ENCODE measurements at places on chromosomes 1 and 21.

GRCh38 chr1:15935056-15935950 lies 40.6 kb downstream of the ZBTB17 start:
- no peak for DNase-seq

GRCh38 chr1:35564037-35564883 lies 6.7 kb downstream of the NCDN start:
- DNase-seq, result peak; percentile 80

GRCh38 chr1:53343831-53344668 lies 16.2 kb upstream of the LRP8 start:
- no peak for DNase-seq

DNA sequence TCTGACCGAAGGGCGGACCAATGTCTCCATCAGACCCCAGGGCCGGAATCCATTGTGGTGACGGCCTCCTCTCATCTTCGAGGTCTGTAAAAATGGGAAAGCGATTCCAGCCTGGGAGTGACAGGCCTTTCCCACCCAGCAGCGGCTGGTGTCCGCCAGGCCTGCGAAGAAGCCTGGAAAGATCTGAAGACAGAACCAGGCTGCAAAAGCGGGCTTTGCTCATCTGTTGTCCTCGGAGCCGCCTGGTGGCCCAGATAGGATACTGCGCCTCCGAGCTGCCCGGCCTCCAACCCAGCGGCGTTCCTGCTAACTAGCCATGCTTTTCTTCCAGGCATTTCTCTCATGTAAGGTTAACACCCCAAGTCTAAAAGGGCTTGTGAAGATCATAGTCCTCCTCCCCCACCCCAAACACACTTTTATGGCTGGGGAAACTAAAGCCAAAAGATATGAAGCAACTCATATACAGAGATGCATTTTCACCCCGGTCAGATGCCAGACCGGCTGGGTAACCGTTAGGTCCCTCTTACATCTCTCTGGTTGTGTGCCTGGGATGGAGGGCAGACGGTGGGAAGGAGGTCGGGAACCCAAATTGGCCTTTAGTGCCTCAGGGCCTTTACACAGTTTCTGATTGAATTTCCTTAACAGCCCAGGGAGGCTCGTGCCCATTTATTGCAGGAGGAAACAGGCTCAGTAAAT lies 1.9 kb upstream of the DHRS3 start:
- peak; percentile 81 for DNase-seq

- no peak for DNase-seq
Measured at GRCh38 chr1:33306653-33307493, 14.0 kb downstream of the A3GALT2 start.

- no peak for DNase-seq
Measured at GRCh38 chr21:45828580-45829570, 152.7 kb upstream of the COL6A1 start.

- no peak for DNase-seq
Measured at GRCh38 chr1:179599623-179600249, 8.1 kb downstream of the TDRD5 start.

DNA sequence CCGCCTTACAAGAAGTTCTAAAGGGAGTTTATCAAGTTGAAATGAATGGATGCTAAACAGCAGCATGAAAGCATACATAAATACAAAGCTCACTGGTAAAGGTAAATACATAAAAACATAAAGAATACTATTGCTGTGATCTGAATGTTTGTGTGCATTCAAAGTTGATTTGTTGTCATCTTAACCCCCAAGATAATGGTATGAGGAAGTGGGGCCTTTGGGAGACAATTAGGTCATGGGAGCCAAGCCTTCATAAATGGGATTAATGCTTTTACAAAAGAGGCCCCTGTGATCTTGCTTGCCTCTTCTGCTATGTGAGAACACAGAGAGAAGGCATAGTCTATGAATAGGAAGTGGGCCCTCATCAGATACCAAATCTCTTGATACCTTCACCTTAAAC lies 209.0 kb upstream of the SAMSN1 start:
- DNase-seq, result no peak

DNA sequence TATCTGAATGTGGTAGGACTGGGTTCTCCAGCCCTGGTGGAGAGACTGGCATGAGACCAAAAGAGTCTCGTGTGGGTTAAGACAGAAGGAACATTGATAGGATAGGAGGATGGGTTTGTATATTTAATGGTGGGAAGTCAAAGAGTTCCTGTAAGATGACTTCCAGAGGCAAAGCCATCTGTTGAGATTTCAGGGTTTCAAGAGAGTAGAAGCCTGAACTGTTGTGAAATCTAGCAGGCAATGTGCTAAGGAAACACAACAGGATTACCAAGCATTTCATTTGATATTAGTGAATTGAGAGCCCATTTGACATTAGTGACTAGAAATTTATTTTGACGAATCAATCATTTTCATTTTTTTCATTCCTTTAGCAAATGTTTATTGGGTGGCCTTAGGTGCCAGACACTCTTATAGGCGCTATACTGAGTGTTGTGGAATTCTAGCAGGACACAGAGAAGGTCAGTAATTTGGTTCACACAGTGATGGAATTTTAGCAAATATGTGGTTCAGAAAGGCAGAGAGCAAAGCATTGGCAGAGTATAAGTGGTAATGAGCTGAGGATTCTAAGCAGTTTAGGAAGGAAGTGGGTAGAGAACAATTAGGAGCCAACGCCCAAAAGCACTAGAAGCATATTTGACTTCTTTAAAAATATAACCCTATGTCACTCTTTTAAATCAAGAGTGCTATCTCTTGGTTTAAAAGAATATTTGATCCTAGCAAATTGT lies 149.3 kb downstream of the AK5 start:
- DNase-seq, result no peak

GRCh38 chr1:153881751-153882150 lies 41.0 kb downstream of the GATAD2B start:
- DNase-seq, result no peak

DNA sequence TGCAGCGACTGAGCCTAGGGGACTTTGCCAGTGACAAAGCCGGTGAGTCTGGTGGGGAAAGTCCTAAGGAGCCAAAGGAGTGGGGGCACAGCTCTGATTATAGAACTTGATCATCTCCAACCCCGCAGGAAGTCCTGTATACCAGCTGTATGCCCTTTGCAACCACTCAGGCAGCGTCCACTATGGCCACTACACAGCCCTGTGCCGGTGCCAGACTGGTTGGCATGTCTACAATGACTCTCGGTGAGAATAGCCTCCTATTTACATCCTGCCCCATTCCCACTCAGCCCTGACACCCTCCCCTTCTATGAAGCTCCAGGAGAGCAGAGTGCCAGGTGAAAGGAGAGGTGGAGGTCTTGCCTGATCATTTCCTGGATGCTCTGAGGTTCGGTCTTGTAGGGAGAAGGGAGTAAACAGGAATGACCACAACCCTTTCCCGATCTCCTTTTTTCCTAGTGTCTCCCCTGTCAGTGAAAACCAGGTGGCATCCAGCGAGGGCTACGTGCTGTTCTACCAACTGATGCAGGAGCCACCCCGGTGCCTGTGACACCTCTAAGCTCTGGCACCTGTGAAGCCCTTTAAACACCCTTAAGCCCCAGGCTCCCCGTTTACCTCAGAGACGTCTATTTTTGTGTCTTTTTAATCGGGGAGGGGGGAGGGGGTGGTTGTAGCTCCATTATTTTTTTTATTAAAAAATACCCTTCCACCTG lies 1.2 kb upstream of the PPOX start:
- no peak for DNase-seq

DNA sequence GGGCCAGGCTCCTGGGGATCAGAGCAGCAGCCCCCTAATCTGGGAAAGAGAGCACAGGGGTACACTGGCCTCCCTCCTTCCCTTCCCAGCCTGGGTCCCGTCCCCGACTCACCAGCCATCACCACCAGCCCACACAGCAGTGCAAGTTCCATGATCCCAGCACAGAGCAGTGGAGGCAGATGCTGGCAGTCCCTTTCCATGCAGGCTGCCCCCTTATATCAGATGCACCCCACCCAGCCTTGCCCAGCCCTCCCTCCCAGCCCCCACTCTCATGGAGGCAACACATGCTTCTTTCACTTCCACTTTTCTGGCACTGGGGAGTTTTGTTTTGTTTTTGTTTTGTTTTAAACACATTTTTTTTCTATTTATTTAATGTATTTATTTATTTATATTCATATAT lies at the start of gene PLA2G2D:
TSS of gene PLA2G2D (minus strand) at position 190 of the 400 bp plus-strand sequence. CDS start at position 152, 38 bp downstream.
- no peak for DNase-seq

DNA sequence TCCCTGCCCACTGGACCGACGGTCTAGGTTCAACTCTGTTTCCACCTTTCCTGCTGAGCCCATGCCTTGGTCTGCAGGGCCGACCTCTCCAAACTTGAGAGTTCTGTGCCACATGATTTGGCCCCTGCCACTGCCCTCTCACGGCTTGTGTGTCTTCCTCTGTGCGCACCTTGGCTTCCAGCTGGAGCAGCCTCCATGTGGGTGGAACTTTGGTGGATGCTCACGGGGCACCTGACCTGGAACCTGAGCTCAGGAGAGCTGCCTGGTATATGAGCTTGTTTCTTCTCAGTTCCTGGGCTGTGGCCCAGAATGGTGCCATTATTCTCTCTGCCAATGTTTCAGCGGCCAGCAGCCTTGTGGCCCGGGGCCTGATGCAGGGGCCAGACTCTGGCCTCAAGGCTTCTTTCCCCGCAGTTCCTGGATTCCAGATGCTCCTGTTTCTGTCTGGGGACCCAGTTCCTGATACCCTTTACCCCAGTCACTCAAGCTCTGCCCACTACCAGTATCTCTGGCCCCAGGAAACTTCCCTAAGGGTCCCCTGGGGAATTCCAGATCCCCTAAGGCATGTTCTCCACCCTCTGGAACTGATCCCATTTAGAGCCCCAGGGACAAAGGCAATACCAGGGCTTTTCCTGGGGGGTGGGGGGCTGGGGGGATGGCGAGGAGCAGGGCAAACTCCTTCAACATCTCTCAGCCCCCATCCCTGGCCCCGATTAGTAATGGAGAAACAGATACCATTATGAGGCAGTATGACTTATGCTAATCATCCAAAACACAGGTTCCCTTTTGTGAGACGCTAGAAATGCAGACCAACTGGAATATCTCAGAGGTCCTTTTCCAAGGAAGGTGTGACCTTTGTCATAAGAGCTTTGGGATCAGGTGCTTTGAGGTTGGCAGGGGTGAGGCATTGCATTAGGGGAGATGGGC lies 11.1 kb downstream of the QSOX1 start:
- no peak for DNase-seq

- DNase-seq, result no peak
Measured at GRCh38 chr1:37498872-37499617, 15.5 kb downstream of the MEAF6 start.

GRCh38 chr1:115632251-115633026 lies 9.3 kb upstream of the VANGL1 start:
- no peak for DNase-seq

DNA sequence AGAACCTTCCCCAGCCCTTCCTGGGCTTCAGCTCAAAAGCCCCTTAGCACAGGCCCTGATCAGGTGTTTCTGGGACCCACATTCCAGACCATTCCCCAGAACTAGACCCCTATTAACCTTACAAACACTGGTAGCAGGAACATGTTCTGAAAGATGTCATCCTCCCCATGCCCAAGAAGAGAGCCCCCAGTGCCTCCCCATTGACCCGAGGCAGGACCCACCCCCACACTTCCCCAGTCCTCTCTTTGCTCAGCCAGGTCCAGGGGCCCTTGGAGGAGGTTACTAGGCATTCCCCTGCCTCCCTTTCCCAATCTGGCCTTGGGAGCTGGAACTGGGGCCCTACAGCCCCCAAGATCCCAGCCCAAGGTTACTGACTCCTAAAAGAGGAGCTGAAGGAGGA lies 38.9 kb upstream of the HMGB4 start:
- no peak for DNase-seq

DNA sequence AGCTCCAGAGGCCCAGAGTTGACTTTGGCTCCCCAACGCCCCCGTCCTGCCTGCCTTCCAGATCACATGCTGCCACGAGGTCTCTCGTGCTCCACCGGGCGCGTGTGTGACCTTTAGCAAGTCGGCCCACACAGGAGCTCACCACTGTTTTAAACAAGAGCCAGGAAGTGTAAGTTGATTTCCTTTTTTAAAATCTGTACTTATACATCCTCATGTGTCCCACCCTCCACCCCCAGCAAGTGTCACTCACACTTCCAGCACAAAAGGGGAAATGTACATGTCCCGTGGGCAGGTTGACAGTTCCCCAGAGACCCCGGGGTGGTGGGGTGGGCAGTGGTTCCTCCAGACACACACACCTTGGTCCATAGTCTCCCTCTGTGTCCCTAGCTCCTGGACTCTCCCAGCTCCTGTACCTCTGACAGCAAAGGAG lies 84.4 kb downstream of the STUM start:
- DNase-seq, result no peak

- no peak for DNase-seq
Measured at GRCh38 chr1:218361298-218362065, 16.3 kb downstream of the TGFB2 start.
